ENCODE measurements at places on chromosomes 1 and 21.

DNA sequence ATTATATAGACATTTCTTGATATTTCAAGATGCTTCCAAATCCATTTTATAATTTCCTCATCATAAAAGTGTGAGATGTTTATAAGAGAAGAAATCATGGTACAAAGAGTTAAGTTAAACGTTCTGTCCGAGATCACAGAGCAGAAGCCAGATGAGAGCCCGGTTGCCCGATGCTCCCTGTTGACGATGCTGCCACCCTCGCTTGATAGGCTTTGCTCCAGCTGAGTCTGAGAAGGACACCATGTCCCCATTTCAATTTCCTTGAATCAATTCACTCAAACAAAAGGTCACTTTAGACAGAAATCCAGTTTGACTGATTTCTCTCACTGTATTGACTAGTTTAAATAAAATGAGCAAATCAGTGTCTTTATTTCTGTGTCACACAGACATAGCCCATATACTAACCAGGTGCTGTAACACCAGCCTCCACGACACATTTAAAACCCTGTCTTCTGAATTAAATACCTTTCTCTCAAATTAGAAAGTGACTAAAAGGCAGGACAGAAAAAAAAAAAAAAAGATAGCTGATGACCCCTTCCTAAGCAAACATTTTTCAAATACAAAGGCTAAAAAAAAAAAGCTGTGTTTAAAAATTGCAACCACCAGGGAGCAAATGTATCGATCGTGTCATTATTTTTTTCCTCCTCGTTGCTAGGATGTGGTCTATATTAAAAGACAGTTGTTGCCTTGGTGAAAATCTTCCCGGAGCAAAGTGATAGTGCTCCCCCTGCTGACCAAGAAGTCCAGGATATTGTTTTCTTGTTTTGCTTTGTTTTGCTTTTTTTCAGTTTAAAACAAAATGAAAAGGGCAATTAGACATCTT lies 35.2 kb downstream of the DNASE2B start:
- no peaks in the 10 kb centered on the region for H3K27me3 ChIP-seq
- peak overlapping the region; percentile 6 for H3K27ac ChIP-seq
- H3K36me3 ChIP-seq, result no peaks in the 10 kb centered on the region
- peak overlapping the region; percentile 22 for H3K4me3 ChIP-seq
- no peak for DNase-seq

DNA sequence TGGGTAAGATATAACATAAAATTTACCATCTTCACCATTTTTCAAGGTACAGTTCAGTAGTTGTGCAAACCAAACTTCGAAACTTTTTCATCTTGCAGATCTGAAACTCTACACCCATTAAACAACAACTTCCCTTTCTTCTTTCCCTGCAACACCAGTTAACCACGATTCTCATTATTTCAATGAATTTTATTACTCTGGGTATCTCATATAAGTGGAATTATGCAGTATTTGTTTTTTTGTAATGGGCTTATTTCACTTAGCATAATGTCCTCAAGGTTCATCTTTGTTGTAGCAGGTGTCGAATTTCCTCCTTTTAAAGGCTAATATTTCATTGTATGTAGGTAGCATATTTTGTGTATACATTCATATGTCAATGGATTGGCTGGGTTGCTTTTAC lies 146.1 kb downstream of the SPATA46 start:
- DNase-seq, result no peak
- no peaks in the 10 kb centered on the region for H3K36me3 ChIP-seq
- H3K4me1 ChIP-seq, result no peaks in the 10 kb centered on the region
- no peaks in the 10 kb centered on the region for H3K27me3 ChIP-seq
- H3K4me3 ChIP-seq, result no peak overlapping the region

GRCh38 chr1:56156971-56157876 lies 422.1 kb downstream of the PLPP3 start:
- no peaks in the 10 kb centered on the region for H3K4me1 ChIP-seq
- no peak overlapping the region for H3K27ac ChIP-seq
- H3K4me3 ChIP-seq, result no peak overlapping the region
- DNase-seq, result no peak
- no peaks in the 10 kb centered on the region for H3K36me3 ChIP-seq

GRCh38 chr1:94265011-94265422 lies 27.6 kb upstream of the ARHGAP29 start:
- H3K4me1 ChIP-seq, result peaks cover 12% of the 10 kb centered on the region
- H3K27ac ChIP-seq, result no peak overlapping the region
- H3K4me3 ChIP-seq, result no peak overlapping the region
- H3K27me3 ChIP-seq, result no peaks in the 10 kb centered on the region
- no peak for DNase-seq
- H3K36me3 ChIP-seq, result no peaks in the 10 kb centered on the region

DNA sequence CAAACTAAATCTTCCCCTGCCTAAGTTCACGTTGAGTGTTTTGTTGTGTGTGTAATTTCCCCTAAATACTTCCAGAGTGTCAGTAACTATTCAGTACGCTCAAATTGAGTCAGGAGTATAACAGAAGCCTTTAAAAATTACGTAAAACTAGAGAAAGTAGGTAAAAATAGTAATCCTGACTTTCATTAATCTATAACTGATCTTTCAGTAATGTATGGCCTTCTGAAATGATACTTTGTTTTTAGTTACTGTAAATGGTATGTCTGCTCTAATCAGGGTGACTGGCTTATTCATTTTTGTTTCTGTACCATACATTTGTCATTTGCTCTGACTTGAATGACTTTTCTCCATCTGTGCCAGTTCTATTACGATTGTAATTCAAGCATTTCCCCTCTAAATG lies 29.4 kb downstream of the MIER1 start:
- no peak overlapping the region for H3K27ac ChIP-seq
- H3K4me1 ChIP-seq, result no peaks in the 10 kb centered on the region
- H3K27me3 ChIP-seq, result no peaks in the 10 kb centered on the region
- H3K4me3 ChIP-seq, result no peak overlapping the region
- peaks cover 55% of the 10 kb centered on the region for H3K36me3 ChIP-seq
- DNase-seq, result no peak

GRCh38 chr1:66401244-66401643 lies 132.7 kb upstream of the SGIP1 start:
- no peaks in the 10 kb centered on the region for H3K27me3 ChIP-seq
- H3K4me1 ChIP-seq, result peaks cover 17% of the 10 kb centered on the region

DNA sequence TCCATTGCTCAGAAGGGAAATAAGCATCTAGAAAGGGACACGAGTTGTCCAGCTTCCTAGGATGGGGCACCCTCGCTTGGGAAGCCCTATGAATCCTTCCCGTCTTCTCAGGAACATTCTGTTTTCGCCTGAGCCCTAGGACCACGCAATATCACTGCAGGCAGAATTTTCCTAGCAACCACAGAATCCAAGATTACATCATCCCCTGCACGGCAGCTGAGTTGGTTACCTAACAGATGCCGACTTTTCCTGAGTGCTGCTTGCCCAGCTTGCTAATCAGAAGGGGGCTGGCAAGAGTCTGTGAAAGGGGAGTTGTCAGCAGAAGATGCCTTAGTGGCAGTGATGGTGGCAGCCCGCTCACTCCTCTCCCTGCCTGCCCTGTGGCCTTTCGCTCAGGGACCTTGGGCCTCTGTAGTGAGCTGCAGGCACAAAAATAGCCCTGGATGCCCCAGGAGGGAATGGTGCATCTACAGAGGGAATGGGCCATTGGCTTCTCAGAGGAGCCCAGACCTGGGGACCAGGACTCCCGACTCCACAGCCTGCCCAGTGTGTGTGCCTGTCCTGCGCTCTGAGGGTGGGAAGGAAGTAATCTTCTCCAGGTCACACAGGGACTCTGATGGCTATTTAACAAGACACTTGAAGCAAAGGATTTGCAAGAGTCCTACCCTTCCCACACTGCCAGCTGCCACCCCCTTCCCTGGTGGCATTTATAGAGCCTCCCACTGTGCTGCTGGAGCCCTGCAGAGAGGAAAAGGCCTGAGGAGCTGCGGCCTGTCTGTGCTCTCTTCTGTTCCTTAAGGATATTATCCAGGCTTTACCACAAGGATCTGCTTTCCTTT lies 28.9 kb upstream of the CLSTN1 start:
- H3K4me3 ChIP-seq, result no peak overlapping the region
- H3K36me3 ChIP-seq, result peaks cover 33% of the 10 kb centered on the region
- no peaks in the 10 kb centered on the region for H3K27me3 ChIP-seq
- no peak for DNase-seq
- peaks cover 8% of the 10 kb centered on the region for H3K4me1 ChIP-seq
- H3K27ac ChIP-seq, result no peak overlapping the region

GRCh38 chr1:204003536-204003935 lies 69.4 kb upstream of the SOX13 start:
- H3K4me3 ChIP-seq, result no peak overlapping the region
- H3K36me3 ChIP-seq, result no peaks in the 10 kb centered on the region
- no peak for DNase-seq
- no peaks in the 10 kb centered on the region for H3K4me1 ChIP-seq
- H3K27me3 ChIP-seq, result no peaks in the 10 kb centered on the region

DNA sequence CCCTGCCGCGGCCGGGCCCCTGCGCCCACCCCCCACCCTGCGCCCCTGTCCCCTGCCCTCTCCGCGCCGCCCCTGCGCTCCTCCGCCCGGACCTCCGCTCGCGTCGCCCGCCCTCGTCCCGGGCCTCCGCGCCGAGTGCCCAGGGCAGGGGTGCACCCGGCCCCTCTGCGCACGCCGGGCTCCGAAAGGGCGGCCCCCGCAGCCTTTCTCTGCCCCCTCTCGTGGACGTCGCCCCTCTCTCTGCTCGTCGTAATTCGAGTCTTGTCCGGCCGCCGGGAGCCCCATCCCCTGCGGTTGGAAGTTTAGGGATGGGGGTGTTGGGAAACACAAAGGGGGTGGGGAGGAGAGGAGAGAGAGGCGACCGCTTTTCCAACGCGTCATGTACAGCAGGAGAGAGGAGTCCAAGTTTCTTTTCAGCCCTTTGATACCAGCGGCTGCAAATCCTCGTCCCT lies 407 bp downstream of the GALNT2 start:
- peak overlapping the region; percentile 92 for H3K27ac ChIP-seq
- H3K4me1 ChIP-seq, result peaks cover 34% of the 10 kb centered on the region
- no peaks in the 10 kb centered on the region for H3K36me3 ChIP-seq
- peak; percentile 77 for DNase-seq

- peak; percentile 67 for DNase-seq
- H3K27ac ChIP-seq, result no peak overlapping the region
- no peaks in the 10 kb centered on the region for H3K36me3 ChIP-seq
- H3K4me3 ChIP-seq, result no peak overlapping the region
Measured at GRCh38 chr1:205538235-205538840, 33.9 kb downstream of the CDK18 start.

DNA sequence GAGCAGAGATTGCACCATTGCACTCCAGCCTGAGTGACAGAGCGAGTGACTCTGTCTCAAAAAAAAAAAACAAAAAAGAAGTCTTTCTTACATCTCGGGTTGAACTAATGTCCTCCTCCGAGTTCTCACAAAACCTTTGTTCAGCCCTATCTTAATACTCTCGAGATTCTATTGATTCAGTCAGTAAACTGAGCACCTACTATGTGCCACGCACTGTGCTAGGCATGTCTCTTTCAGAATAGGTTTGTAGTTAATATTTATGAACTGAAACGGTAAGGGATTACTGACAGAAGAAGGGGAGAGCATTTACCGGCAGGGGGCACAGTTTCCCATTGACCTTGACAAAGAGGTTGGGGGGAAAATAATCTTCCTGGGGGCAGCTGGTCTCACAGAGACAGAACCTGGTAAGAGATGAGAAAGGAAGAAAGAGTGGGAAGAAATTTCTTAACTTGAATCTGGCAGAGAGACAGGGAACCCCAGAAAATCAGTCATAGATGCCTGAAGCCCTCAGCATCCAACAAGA lies 3.4 kb downstream of the PIAS3 start:
- no peaks in the 10 kb centered on the region for H3K27me3 ChIP-seq
- peaks cover 65% of the 10 kb centered on the region for H3K36me3 ChIP-seq
- DNase-seq, result no peak
- H3K27ac ChIP-seq, result no peak overlapping the region

GRCh38 chr21:36098182-36098532 lies 28.3 kb downstream of the CBR1 start:
- no peaks in the 10 kb centered on the region for H3K36me3 ChIP-seq
- H3K4me3 ChIP-seq, result no peak overlapping the region
- H3K27me3 ChIP-seq, result no peaks in the 10 kb centered on the region
- DNase-seq, result no peak
- peak overlapping the region; percentile 50 for H3K27ac ChIP-seq

DNA sequence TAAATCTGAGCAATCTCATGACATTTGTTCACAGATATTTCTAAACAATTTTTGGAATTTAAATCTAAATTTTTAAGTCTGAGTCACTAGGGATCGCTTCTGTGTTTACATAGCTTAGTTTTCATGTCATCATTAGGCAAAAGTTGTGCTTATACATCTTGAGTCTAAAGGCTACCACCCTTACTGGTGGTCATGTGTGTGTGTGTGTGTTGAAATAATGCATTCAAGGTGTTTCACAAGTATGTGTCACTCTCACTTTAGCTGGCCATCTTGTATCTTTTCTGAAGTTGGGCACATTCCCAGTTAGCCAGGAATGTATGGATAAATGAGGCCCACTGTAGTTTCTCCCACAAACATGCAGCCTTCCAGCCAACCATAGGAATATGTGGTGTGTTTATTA lies 1162.5 kb upstream of the PRMT6 start:
- no peaks in the 10 kb centered on the region for H3K36me3 ChIP-seq
- H3K4me3 ChIP-seq, result no peak overlapping the region
- H3K27me3 ChIP-seq, result no peaks in the 10 kb centered on the region

DNA sequence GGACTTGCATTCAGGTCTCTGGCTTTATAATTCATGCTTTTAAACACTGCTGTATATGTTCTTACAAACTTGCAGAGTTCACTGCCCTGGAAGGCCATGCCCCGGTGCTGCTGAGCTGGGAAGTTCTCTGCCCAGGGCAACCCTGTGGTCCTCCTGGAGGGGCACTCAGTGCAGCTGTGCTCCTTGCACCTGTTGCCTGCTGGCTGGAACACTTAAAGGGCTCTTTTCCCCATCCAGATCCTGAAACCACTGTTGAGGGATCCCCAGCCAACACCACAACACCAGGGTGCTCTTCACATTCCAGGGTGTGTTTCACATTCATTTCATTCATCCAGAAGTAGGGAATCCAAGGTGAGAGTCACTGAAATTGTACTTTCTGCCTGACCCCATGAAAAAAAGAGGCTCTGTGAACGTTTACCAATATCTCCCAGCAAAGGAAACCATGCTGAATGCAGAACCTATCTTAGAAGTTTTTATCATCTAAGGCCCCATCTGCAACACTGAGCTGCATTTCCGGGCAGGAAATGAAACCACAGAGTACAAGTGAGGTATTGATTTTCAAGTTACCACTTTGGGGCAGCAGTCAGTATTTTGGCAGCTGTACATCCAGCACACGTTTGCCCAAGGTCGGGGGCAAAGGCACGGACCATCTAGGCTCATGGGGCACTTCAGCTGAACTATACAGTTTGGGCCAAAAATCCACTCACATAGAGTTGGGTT lies 16.4 kb upstream of the KIAA0040 start:
- H3K4me1 ChIP-seq, result no peaks in the 10 kb centered on the region
- H3K36me3 ChIP-seq, result no peaks in the 10 kb centered on the region
- no peak for DNase-seq
- no peaks in the 10 kb centered on the region for H3K27me3 ChIP-seq
- H3K4me3 ChIP-seq, result no peak overlapping the region

DNA sequence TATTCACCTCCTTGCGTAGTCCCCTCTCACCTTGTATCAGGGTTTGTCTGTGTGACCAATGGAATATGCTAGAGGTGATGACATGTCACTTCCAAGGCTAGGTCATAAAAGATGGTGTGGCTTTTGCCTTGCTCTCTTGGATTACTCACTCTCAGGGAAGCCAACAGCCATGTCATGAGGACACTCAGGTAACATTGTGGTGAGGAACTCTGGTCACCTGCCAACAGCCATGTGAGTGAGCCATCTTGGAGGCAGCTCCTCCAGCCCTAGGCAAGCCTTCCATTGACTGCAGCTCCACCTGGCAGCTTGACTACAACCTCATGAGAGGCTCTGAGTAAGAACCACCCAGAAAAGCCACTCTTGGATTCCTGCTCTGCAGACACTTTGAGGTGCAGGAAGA lies 11.0 kb upstream of the HEYL start:
- H3K27ac ChIP-seq, result no peak overlapping the region
- H3K4me1 ChIP-seq, result peaks cover 24% of the 10 kb centered on the region
- H3K36me3 ChIP-seq, result no peaks in the 10 kb centered on the region
- DNase-seq, result no peak

Data from suprapubic skin (tissue), 4 donors.